Vein endothelial cell (primary cell): ENCODE measurements at places on chromosomes 1 and 21. TPM values are rescaled to one million over a fixed set of nuclear protein-coding genes. Genes with fewer than 3 reads are reported as not detected.

PLD5 gene
- not detected in 2 replicates for total RNA-seq

NBPF10 gene
- total RNA-seq, result 0.38 and 0.98 TPM in 2 replicates

FMO4 gene
- total RNA-seq, result 0.98 and 1.2 TPM in 2 replicates

GDAP2 gene
- 17.6 and 25.5 TPM in 2 replicates for total RNA-seq

PTCH2 gene
- under 0.01 and 0.29 TPM in 2 replicates for total RNA-seq

CASQ1 gene
- total RNA-seq, result not detected in 2 replicates

NHLH1 gene
- 0.19 and 0.33 TPM in 2 replicates for total RNA-seq

RNU1-2 gene
- under 0.01 TPM in 2 replicates for total RNA-seq

KANK4 gene
- total RNA-seq, result not detected in 2 replicates

DNAI4 gene
- total RNA-seq, result 1.6 and 2.6 TPM in 2 replicates

RAP1GAP gene
- 0.57 TPM in 1 of 2 replicates, not detected in the other for total RNA-seq

EXO1 gene
- 4.6 and 11.9 TPM in 2 replicates for total RNA-seq

OR2L5 gene
- not detected in 2 replicates for total RNA-seq

TSHB gene
- not detected in 2 replicates for total RNA-seq

SPRR2G gene
- not detected in 2 replicates for total RNA-seq

IFNAR1 gene
- 16.0 and 23.2 TPM in 2 replicates for total RNA-seq

TNFRSF1B gene
- 38.6 and 40.5 TPM in 2 replicates for total RNA-seq

GSTM1 gene
- 20.6 TPM in 1 of 2 replicates, not detected in the other for total RNA-seq

ESPN gene
- 0.67 and 1.3 TPM in 2 replicates for total RNA-seq

RGS1 gene
- not detected in 2 replicates for total RNA-seq
